Muscle of leg (tissue), 16 donors: ENCODE measurements at places on chromosomes 1 and 21. TPM values are rescaled to one million over a fixed set of nuclear protein-coding genes. Genes with fewer than 3 reads are reported as not detected.

Gene ARMH1
- 1.6 TPM for total RNA-seq

Gene RHD
- 0.35 TPM for total RNA-seq

Gene F13B
- total RNA-seq = not detected

Gene CD52
- 1.7 TPM for total RNA-seq

Gene CYP4B1
- total RNA-seq = not detected

Gene NBPF6
- not detected for total RNA-seq

Gene RIIAD1
- 2.7 TPM for total RNA-seq
